ENCODE measurements at places on chromosomes 5 and 9. TPM values are rescaled to one million over a fixed set of nuclear protein-coding genes. Genes with fewer than 3 reads are reported as not detected.

Gene PTPRD
- 0.60 TPM for total RNA-seq

Gene IFNA21
- not detected for total RNA-seq

Gene SPATA31D4
- not detected for total RNA-seq

Gene TMEM232
- 0.39 TPM for total RNA-seq

Gene DAPK1
- 66.5 TPM for total RNA-seq

Gene CDC20B
- total RNA-seq = 0.07 TPM

Gene IL3
- not detected for total RNA-seq

Gene SNCAIP
- total RNA-seq = 18.9 TPM

Gene INSL4
- not detected for total RNA-seq

Gene CA9
- total RNA-seq = 0.40 TPM

Gene FOXD4L3
- not detected for total RNA-seq

Gene SHISAL2B
- total RNA-seq = not detected

Gene STPG3
- not detected for total RNA-seq

Gene PLPPR1
- total RNA-seq = 0.25 TPM

Gene SPARC
- total RNA-seq = 1,269 TPM

Gene IRX1
- not detected for total RNA-seq

Gene TAF1L
- total RNA-seq = 0.04 TPM

Gene BTNL3
- total RNA-seq = not detected

Gene RAB3C
- 0.14 TPM for total RNA-seq

Gene ENG
- total RNA-seq = 46.5 TPM

Gene TMEM252
- total RNA-seq = not detected

Gene GRXCR2
- not detected for total RNA-seq

Gene ZBTB26
- total RNA-seq = 2.7 TPM

Gene UCK1
- total RNA-seq = 28.3 TPM

Gene DDX4
- not detected for total RNA-seq
